ENCODE measurements at places on chromosomes 6 and 20.

- no peak for DNase-seq
Measured at GRCh38 chr6:168060521-168060931, 18.5 kb downstream of the FRMD1 start.

DNA sequence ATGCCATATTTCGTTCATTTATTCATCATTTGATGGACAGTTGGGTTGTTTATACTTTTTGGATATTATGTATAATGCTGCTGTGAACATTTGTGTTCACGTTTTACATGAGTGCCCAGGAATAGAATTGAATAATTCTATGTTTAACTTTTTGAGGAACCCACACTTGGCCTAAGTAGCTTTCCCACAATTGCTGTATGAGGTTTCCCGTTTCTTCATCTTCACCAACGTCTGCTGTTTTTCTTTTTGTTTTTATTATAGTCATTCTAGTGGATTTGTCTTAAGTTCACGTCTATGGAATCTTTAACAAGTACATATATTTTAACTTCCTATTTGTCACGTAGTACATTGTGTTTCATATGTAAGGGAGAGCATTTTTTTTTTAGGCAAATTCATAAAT lies 110.3 kb downstream of the JARID2 start:
- no peak for DNase-seq

DNA sequence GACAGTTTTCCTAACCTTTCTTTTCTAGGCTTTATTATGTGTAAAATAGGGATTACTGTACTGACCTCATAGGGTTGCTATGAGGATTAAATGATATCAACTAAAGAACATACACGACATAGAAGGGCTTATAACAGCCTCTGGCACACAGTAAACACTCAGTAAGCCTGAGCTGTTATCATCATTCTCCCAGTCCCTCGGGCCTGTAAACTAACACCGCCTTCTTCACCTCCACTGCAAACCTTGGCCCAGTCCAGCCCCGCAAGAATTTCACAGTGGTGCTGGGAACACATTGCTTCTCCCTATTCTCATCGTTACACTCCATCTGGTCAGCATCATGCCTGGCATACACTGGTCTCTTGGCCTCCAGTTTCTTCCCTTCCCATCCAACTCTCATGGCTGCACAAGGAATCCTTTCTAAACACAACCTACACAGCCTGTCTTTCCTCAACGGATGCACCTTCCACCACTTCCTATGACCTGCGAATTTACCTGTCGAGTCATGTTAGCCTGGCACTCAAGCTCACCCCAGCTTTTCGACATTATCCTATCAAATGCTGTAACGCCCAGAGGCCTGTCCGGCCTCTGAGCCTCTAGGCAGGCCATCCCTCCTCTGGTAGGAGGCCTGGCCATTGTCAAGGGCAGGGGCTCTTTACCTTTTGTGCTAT lies 92.1 kb downstream of the FYN start:
- DNase-seq: no peak

GRCh38 chr6:48564036-48564820 lies 453.2 kb upstream of the PTCHD4 start:
- DNase-seq: no peak

GRCh38 chr6:3523271-3523670 lies 66.4 kb upstream of the SLC22A23 start:
- DNase-seq: no peak

DNA sequence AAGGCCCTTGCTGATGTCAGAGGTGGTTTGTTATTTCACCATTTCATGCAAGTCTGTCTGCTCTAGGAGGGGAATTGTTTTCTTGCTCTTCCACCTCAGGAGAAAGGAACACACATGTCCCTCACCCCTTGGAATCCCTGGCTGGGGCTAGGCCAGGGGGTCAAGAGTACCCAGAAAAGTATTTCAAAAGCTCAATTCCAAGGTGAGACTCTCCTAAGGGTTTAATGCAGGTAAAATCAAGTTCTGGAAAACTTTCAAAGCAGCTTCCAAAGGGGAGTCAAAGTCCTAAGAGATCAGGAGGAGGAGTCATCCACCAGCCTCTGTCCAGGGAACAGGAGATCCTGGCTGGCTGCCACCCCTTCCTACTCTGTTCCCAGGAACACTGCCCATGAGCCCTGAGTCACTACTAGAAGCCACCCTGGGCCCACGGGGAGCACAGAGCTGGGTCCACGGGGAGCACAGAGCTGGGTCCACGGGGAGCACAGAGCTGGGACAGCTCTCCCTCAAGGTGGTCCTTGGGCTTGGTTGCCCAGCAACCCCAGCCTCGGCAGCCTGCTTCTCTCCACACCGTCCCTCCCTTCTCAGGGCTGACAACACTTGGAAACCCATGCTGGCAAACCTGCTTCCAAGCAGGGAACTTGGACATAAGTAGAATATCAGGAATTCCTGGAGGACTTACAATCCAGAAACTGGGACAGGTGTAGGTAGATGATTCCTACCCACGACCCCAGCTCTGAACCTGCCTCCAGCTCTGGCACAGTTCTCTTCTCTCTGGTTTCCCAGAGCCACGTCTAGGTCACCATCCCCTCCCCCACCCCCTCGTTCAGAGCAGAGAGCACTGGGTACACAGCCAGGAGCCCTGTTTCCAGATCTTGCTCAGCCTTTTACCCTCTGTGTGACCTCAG lies 35.3 kb upstream of the CDKN1A start:
- no peak for DNase-seq

DNA sequence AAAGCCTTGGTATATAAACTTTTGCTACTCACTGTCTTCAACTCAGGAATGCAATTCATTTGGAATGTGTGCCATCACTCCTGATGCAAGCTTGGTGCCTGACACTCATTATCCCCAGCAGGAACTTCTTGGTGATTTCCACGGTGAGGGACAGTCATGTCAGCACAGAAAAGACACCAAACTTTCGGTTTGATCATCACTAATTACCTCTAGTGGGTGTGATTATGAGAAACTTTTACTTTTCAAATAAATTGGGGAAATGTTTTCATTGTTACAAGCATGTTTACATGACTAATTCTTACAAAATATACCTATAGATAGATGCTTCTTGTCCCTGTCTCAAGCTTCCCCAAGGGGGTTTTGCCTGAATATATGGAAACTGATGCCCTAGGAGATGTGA lies 40.9 kb downstream of the RPP40 start:
- no peak for DNase-seq
